ENCODE measurements at places on chromosomes 1 and 21.

DNA sequence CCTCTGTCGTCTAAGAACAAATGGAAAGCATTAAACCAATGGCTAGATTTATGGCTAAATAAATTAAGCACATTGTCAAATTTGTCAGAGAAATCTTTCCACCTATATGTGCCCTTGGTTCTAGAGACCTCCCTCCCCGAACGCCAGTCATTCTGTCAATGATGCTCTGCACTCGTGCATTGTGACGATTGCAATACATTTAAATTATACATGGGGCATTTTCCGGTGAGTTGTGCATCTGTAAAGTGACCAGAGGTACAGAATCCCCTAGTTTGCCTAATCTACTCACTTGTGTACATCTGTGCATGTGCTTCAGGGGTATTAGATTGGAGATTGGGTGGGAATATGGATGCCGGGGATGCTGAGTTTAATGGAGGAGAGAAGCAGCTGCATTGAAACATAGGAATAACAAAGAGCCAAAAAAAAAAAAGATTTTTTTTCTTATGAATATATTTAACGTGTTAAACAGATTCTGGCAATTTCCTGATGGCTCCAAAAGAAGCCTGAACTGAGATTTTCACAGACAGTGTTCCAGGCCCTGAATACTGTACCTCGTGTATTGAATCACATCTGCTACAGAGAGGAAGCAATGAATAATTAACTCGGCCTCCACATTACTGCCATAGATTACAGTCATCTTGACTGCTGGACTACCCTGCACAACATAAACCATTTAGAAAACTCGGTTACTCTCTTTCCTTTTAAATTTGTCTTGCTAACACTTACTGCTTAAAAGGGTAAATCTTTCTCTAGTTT is 149.0 kb upstream of the C1orf87 start:
- DNase-seq: no peak

GRCh38 chr21:34986561-34987500 is 62.3 kb downstream of the RUNX1 start:
- peak; percentile 81 for DNase-seq

- no peak for DNase-seq
Observed at GRCh38 chr1:108719656-108720435, 7.1 kb downstream of the FNDC7 start.

DNA sequence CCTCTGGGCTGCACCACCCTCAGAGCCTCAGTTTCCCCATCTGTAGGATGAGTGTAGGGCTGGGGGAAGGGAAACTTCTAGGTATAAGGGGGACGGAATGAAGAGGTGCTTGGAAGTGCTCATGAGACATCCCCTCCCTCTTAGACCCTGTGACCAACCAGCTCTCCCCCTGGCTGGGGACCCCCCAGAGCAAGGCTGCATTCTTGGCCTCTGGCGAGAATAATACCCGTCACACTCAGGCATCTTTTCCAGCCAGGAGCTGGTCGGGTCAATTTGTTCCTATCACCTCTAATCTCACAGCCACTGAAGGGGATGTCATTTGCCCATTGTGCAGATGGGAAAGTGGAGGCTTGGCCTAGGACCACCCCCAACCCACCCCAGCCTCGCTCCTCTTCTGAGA is 443.0 kb downstream of the PTPRU start:
- no peak for DNase-seq

GRCh38 chr1:87399264-87399663 is 70.6 kb downstream of the LMO4 start:
- no peak for DNase-seq

GRCh38 chr1:228930479-228930957 is 195.2 kb downstream of the RHOU start:
- no peak for DNase-seq

- no peak for DNase-seq
Observed at GRCh38 chr1:1763657-1764621, 14.3 kb downstream of the NADK start.

- DNase-seq: no peak
Observed at GRCh38 chr1:74613894-74614293, 59.7 kb downstream of the ERICH3 start.

- no peak for DNase-seq
Observed at GRCh38 chr1:76725864-76726619, 141.2 kb upstream of the ST6GALNAC5 start.

DNA sequence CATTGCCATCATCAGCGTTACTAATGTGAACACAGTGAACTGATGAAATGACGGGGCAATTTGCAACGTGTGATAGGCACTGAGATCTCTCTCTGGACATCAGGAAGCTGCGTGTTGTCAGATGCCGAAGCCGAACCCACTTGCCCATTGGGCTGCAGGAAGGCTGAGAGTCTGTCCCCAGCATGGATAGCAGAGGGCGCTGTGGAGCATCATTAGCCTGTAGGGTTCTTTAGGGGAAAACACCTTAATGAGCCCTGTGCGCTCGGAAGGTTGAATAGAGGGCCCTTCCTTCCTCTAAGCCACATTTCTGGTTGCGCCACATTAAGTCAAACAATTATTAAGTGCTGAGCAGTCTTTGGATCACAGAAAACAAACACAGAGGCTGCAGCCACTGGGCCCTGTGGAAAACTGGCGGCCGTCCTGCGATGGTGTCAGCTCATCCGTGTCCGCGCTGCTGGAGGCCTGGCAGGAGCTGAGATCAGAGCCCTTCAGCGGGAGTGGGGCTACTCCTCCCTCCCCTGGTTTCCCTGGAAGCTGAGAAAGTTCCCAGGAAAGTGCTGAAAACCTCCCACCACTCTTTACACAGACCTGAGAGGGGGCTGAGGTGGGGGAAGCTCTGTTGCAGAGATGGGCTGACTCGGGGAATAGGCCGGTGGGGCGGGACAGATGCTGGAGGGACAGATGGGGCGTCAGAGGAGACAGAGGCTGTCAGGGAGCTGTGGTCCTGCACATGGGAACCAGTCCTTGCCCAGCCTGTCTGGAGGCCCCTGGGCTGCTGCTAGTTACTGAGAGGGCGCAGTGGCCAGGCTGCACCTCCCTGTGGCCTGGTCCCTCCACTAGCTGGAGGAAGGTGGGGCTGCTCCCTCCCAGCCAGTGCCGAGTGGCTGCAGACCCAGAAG is 12.7 kb downstream of the TFF2 start:
- DNase-seq: peak; percentile 86

DNA sequence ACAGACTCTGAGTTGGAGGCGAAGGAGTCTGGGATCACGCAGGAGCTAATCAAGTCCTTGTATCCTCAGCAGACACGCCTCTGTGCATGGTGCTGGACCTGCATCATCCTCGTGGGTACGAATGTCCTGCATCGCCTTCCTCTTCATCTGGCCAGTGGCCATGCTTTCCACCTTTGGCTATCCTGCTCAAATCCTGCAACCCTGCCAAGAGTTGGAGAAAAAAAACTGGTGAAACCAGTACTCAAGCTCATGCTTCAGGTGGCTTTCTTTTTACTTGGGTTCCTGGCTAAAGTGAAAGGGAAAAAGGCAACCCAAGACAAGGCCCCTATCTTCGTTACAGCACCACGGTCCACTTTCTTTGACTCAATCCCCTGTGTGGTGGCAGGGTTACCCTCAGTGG is 8.9 kb downstream of the SETSIP start:
- DNase-seq: no peak

DNA sequence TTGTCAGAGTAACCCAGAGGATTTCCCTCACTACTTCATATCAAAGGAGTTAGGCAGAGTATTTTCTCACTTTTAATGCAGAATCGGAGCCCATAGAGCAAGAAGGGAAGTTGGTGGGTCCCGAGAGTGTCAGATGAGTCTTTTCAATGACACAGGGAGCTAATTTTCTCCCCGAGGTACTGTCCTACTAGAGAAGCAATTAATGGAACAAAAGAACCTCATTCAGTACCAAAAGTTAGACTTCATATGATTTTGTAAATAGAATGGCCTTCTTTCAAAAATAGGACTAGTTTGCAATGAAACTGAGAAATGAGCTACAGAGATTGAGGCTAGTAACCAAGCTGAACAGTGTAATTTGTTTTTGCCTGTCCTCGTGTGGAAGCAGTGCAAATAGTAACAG is 3.9 kb downstream of the NCAM2 start:
- DNase-seq: no peak

DNA sequence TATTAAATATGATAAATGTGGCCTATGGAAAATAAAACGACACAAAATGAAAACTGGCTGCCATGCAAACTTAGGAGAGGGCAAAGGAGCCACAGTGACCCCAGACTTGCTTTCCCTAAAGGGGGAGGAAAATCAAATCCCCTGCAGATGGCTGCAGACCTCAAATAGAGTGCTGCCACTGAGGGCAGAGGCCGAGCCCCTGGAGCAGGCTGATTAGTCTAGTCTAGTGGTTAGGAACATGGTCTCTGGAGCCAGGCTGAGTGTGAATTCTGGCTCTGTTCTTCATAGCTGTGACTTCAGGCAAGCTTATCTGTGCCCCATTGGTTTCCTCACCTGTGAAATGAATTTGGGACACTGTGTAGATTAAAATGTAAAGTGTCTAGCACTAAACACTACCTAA is 60.8 kb downstream of the ITPKB start:
- no peak for DNase-seq

DNA sequence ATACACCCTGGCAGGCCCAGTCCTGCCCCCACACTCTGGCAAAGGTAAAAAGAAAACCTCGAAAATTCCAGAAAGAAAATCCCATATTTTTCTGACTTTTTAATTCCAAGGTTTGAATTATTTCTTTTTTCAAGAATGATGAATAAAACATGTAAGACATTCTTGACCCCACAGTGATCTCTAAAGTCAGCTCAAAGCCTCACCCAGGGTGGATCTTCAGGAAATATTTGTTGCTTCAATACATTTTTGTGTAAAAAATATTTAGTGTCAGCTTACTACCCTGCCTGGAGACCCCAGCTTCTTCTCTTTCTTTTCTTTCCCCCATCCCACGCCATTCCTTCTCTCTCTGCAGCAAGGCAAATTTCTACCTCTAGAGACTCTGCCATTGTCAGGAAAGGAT is 7.0 kb upstream of the NT5C1A start:
- DNase-seq: no peak

DNA sequence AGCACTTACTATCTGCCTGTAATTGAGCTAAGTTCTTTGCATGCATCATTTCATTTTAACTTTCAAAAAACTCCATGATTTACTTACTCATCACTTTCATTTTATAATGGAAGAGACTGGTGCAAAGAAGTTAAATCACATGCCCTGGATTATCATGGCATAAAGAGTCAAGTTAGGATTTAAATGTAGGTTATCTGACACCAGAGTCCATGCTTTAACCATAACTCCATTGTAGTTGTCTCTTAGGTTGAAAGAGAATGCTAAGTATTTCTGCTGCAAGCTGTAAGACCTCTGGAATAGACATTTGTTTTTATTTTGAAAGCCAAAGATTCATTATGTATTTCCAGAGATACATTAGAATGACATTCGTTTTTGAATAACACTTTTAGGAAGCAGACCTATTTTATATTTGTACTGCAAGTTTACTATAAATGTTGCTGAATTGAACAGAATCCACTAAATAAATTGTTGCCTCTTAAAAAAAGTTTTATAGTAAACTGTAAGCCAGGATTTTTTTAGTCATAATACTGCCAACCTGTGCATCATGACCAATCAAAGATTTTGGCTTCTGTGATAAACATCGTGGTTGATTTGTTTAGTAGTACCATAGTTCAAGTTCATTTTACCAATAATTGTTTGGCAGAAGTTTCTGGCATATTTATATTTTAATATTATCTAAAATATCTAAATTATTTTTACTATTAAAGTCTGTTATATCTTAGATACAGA is 26.1 kb downstream of the CFH start:
- no peak for DNase-seq

DNA sequence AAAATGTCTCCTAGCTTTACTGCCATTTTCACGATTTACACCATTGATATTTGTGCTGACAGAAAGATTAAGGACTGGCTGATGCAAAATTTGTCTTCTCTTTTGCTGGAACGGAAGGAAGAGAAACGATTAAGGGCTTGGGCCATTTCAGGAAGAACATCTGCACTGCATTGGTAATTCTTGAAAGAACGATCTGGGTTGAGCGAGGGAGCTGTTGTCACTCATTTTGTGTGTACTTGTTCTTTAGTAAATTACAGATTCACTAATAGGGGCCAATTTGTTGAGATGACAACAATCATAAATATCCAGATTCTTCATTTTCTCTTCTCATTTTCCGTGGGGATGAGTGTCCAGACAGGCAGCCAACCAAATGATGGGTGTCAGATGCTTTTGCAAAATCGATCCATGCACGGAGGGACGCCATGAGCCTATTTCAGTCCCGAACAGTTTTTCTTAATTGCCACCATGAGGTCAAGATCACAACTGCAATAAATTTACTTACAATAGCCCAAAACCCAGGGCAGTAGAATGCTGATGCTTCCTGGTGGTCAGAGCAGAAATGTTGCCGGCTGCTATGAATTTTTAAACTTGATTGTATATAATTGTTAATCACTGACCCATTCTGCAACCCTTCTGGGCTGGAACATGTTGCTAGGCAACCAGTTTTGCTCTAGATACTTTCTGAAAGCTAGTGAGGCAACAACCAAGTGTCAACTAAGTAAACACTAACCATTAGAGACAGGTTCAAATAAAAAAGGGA is 132.4 kb upstream of the TIAM1 start:
- no peak for DNase-seq

GRCh38 chr1:156920233-156921052 is at the start of gene LRRC71:
TSS of gene LRRC71 (plus strand) at chr1:156920632. CDS start at chr1:156920804, 172 bp downstream.
- DNase-seq: peak; percentile 63

GRCh38 chr21:28554660-28555475 is 437.8 kb downstream of the LTN1 start:
- DNase-seq: no peak

DNA sequence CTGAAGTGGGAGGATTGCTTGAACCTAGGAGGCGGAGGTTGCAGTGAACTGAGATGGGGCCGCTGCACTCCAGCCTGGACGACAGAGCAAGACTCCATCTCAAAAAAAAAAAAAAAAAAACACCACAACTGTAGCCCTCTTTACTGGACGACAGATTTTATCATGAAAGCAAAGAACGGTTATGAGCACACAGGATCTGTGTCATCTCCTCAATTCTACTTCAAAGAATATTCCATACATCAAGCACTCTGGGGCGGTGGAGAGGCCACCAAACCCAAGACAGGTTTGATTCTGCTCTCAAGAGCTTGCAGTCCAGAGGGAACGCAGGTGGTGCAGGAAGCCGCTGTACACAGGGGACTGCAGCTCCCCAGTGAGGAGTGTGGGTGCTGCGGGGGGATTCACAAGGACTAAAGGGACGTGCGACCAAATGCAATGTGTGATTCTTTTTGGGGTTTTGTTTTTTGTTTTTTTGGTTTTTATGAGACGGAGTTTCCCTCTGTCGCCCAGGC is 110.1 kb downstream of the SPSB1 start:
- no peak for DNase-seq

- no peak for DNase-seq
Observed at GRCh38 chr1:186027621-186028020, 293.4 kb downstream of the HMCN1 start.

DNA sequence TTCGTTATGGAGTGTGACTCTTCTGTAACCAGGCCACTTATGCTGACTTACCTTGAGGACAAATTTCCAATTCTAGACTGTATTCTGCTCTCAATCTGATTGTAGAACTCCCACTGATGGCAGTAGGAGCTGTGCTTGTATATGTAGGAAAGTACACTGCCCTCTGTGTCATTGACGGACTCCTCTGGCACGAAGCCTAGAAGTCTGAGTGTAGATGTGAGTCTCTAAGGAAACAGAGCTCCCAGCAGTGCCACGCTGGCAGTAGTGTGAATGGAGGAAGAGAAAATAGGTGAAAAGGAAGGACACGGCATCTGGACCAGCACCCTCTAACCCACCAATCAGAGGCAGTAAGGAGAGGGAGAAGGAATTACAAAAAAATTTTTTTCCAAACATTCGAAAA is 130.4 kb upstream of the ADGRL2 start:
- DNase-seq: no peak
